Stimulated activated CD8-positive, alpha-beta memory T cell treated with anti-CD3 and anti-CD28 coated beads, Interleukin-15, amount 100 ng/mL, for 24 hours (primary cell): ENCODE measurements at places on chromosomes 13 and 19.
A peak's percentile ranks its signal among the peaks of the same experiment; 100 is the strongest.

GRCh38 chr13:66879988-66880387 lies 350.1 kb downstream of the PCDH9 start:
- no peak for DNase-seq

GRCh38 chr13:111854403-111854802 lies 212.5 kb upstream of the SOX1 start:
- no peak for DNase-seq

DNA sequence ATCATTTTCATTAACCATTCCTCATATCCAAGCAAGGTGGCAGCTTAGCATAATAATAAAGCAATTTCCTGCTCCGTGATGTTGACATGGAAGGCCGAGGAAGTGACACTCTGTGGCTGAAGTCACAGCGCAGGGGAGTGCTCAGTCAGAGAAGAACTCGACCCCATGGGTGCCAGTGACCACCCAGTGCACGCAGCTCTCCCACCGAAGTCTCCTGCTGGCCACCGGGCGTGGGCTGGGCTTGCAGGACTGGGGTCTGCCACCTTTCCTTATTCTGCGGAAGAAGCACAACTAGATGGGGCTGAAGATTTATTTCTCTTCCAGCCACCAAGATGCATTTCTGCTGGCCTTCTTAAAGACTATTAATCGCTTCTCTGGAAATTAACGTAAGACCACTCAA lies 132.1 kb upstream of the SPACA7 start:
- no peak for DNase-seq

GRCh38 chr13:109998684-109999533 lies 212.5 kb upstream of the IRS2 start:
- no peak for DNase-seq

- no peak for DNase-seq
Observed at GRCh38 chr19:22882797-22883196, 50.7 kb downstream of the ZNF723 start.

DNA sequence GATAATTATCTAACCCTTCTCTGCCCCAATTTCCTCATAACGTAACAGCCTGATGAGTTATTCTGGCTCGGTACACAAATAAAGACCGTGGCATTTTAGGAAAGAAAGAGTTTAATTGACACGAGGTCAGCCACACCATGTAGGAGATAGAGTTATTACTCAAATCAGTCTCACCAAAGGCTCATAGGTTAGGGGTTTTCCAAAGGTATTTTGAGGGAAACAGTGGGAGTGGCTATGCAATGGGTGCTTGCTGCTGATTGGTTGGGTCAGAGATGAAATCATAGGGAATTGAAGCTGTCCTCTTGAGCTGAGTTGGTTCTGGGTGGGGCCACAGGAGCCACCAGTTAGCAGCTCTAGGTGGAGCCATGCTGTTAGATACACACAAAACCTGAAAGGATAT lies 137.5 kb downstream of the FREM2 start:
- no peak for DNase-seq

DNA sequence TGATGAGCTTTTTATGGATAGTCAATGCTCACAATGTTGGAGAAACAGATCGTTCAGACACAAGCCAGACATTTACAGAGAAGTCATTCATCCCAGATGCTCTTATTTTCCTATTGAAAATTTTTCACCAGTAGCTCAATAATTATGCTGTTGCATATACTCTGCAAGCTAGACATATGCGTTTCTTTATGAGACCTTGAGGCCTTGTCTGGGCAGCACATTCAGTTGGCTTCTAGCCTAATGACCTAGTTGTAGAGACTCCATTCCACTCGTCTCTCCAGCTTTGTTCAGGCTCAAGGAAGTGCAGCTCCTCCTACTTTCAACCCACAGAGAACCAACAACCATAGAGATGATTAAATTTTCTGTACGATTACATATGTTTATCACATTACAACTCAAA lies 237.7 kb downstream of the MZT1 start:
- DNase-seq = no peak

GRCh38 chr19:45816236-45817009 lies 1.3 kb upstream of the RSPH6A start:
- DNase-seq = no peak

- DNase-seq = no peak
Observed at GRCh38 chr19:47157431-47158321, 27.0 kb downstream of the SAE1 start.

DNA sequence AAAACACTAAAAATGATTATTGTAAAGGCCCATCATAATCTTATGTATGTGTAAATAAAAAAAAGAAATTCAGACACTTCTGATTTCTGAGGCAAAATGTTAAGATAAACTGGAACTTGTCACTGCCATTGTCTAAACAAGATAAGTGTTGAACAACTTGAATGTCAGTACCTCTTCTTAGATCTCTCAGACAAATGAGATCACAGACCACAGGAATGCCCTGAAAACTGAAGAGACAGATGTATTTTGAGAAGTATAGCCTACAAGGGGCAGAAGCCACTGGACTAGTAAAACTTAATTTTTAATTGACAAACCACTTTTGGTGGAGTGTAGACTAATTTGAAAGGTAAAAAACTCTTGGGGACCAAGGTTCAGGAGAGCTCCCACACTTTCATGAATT lies 375.5 kb upstream of the SLITRK5 start:
- no peak for DNase-seq

DNA sequence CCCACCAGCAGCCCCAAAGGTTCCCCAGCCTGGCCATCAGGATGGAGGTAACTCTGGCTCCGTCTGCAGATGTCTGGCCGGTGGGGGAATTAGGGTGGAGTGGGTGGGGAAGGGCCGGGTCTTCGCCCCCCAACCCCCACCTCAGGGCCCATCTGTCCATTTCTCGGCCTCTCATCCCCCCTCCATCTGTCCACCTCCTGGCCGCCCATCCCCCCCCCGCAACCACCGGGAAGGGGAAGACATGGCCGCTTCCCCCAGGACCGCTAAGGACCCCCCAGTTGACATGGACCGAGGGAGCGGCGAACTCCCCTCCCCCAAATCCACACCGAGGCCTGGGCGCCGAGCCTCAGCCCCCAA lies 793 bp downstream of the LRFN1 start:
- DNase-seq = no peak

GRCh38 chr19:28878862-28879566 lies 333.9 kb downstream of the UQCRFS1 start:
- DNase-seq = peak; percentile 24

DNA sequence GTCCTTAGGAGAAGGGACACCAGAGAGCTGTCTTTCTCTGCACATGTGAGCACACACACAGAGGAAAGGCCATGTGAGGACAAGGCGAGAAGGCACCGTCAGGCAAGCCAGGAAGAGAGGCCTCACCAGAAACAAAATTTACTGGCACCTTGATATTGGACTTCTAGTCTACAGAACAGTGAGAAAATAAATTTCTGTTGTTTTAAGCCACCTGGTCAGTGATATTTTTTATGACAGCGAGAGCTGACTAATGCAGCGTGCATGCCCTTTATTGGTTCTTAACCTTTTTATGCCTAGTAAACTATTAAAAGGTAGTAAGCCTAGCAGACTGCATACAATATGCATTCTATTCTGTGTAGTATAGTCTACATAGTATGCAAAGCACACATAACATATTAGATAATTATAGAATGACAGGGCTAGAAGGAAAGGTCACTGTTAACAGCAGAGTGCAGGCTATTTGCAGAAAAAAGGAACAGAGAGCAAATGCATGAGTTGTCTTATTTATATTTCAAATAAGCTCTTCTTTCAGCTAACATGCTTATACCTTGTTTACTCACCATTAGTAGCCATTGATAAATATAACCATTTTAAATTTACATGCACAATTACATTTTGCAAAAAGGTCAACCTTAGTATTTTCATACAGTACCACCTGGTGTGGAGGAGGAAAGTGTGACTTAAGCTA lies 25.2 kb upstream of the KATNAL1 start:
- DNase-seq = no peak

- DNase-seq = no peak
Observed at GRCh38 chr13:109160887-109161669, 531.7 kb downstream of the MYO16 start.

DNA sequence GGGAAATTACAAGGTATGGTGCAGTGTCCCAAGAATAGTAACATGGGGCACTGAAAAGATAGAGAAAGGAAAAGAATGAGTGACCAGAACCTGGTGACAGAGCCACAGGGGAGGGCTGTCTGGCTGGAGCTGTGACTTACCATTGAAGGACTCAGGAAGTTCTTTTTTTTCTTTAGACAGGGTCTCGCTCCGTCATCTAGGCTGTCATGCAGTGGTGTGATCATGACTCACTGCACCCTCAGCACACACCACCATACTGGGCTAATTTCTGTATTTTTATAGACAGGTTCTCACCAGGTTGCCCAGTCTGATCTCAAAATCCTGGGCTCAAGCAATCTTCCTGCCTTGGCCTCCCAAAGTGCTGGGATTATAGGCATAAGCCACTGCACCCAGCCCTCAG lies 8.8 kb upstream of the CPB2 start:
- no peak for DNase-seq

DNA sequence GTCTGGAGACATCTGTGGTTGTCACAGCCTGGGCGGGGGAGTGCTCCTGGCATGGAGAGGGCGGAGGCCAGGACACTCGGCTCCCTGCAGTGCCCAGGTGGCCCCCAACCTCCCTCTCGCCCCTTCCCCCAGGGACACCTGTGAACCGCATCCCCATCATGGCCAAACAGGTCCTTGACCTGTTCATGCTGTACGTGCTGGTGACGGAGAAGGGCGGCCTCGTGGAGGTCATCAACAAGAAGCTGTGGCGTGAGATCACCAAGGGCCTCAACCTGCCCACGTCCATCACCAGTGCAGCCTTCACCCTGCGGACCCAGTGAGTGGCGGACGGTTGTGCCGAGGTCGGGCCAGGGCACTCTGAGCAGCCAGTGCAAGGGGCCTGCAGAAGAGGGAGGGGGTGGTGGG lies 20.0 kb upstream of the WDR18 start:
- DNase-seq = no peak
